M059J (cell line): ENCODE measurements at places on chromosomes 7 and 10. TPM values are rescaled to one million over a fixed set of nuclear protein-coding genes. Genes with fewer than 3 reads are reported as not detected.

Gene GPR141
- not detected in 2 replicates for total RNA-seq

Gene TRIM24
- total RNA-seq, result 13.9 and 21.0 TPM in 2 replicates

Gene CFAP46
- not detected in 2 replicates for total RNA-seq

Gene EBLN1
- total RNA-seq, result 0.17 TPM in 1 of 2 replicates, not detected in the other

Gene OR2A12
- total RNA-seq, result not detected in 2 replicates

Gene BRAT1
- 18.8 and 39.0 TPM in 2 replicates for total RNA-seq

Gene MTPN
- total RNA-seq, result 154 and 217 TPM in 2 replicates

Gene RARRES2
- total RNA-seq, result 1.1 and 1.7 TPM in 2 replicates

Gene IL15RA
- 14.9 and 26.3 TPM in 2 replicates for total RNA-seq

Gene CWF19L1
- total RNA-seq, result 26.7 and 37.8 TPM in 2 replicates

Gene AP1S1
- 97.2 and 106 TPM in 2 replicates for total RNA-seq

Gene LIPF
- total RNA-seq, result not detected in 2 replicates

- DNase-seq, result peak; percentile 73
Measured at GRCh38 chr10:63376560-63377304, 89.0 kb downstream of the JMJD1C start.

DNA sequence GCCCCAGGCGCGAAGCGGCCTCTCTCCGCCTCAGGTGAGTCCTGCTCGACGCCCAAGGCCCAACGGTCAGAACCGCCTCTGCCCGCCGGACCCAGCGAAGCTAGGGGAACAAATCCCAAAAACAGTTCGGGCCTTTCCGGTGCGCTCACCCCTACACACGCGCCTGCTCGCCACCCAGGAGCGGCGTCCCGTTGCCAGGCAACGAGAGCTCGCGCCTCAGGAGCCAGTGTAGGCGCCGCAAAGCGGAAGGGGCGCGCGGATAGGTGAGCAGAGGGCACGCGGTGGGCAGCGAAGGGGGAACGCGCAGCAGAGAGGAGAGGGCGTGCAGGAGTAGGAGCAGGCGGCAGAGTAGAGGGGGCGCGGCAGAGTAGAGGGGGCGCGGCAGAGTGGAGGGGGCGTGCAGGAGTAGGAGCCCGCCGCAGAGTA, at the start of the genes DYDC1 and DYDC2:
DYDC1 (minus strand) TSS at position 193 of the 426 bp plus-strand sequence. CDS start 4,154 bp downstream, outside the sequence.
DYDC2 (plus strand) TSS at position 219 of the 426 bp plus-strand sequence. CDS start 5,663 bp downstream, outside the sequence.
- DNase-seq, result peak; percentile 48

GRCh38 chr10:17980846-17981565, 29.3 kb downstream of the SLC39A12 start:
- no peak for DNase-seq

DNA sequence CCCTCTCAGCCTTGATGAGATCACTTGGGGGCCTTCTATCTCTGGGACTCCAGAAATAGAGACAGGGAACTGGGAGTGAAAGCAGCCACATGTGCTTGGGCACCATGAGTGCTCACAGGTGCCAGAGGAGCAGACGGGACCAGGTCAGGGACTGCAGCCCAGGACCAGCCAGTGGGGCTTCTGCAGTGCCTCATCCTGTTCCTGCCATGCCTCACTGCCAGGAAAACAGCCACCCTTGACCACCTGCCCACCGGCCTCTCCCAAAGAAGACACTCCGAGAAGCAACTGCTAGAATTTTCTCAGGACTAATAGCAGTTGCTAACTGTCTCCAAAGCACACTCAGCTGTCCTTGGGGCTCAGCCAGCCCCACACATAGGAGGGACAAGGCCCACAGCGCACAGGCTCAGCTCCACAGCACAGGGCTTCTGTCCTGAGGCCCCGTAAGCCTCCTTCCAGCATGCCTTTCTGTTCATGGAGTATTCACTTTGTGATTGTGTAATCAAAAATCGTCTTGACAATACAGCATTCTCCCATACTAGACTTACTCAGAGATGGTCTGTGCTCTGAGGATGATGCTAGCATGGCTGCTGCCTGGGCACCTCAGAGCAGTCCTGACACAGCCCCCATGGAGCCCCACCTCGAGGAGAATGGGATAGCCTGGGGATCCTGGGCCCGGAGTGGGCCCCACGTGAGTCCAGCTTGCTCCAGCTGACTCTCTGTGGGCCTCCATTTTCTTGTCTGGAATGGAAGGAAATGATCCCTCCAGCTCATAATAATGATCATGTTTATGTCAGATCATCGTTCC, 115.7 kb upstream of the RET start:
- DNase-seq, result no peak

GRCh38 chr7:572416-573268, 53.0 kb upstream of the PDGFA start:
- no peak for DNase-seq

- DNase-seq, result no peak
Measured at GRCh38 chr7:122689346-122690109, 9.4 kb downstream of the RNF133 start.

- DNase-seq, result no peak
Measured at GRCh38 chr10:75431180-75432111, at the start of gene LRMDA. TSS of gene LRMDA (plus strand) at chr10:75431624.

- DNase-seq, result no peak
Measured at GRCh38 chr7:25792586-25792985, 359.4 kb upstream of the NFE2L3 start.

DNA sequence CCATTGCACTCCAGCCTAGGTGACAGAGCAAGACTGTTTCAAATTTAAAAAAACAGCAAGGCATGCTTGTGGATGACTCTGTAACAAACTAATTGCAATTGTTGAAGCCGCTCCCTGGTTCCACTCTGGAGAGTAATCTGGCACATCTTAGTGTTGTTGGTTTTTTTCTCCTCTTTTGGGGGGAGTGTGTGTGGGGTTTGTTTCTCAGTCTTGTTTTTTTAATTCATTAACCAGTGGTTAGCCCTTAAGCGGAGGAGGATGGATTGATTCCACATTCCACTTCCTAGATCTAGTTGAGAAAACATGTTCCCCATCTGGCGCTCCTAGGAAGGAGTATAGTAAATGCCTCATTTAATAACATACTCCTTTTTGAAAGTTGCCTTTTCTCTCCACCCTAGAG, 8.6 kb upstream of the ZNF713 start:
- no peak for DNase-seq

DNA sequence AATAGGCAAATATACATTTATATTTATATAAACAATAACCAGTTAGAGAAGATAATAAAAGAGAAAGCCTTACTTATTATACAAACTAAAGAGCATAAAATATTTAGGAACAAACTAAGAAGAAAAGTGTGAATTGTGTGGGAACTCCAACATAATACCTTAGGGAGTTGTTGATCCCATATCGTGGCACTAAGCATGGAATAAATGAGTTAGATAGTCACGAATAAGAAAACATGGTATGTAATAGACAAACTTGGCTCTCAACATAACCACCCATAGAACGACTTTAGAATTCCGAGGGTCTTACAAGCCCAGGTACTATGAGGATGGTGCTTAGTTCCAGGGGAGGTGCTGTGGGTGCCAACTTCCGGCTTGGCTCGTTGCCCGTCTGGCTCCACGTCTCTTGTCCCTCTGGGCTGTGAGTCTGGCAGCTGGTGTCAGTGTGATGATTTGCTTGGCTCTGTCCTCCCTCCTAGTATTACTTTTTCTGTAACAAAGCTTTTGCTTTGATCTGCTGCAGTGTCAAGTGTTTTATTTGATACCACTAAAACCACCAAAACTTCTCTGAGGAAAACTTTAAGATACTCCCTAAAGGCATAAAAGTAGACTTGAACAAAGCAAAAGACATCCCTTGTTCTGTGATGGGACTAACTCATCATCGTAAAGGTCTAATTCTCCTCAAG, 9.5 kb upstream of the RBM20 start:
- DNase-seq, result peak; percentile 62

DNA sequence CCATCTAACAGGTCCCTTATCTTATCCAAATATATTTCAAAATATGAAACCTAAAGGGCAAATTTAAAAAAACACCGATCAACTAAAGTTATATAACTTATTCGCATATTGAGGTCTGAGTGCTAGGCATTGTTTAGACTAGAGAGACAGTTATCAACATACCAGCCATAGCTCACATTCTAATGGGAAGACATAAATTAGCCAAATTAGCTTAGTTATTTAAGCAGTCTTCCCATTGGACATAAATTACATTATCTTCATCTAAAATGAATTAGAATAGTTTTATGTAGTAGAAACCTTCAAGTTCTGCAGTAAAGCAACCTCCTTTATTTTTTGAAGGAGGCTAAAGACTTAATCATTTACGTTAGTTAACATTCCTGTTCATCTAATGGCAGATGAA, 17.4 kb downstream of the KIF5B start:
- no peak for DNase-seq

DNA sequence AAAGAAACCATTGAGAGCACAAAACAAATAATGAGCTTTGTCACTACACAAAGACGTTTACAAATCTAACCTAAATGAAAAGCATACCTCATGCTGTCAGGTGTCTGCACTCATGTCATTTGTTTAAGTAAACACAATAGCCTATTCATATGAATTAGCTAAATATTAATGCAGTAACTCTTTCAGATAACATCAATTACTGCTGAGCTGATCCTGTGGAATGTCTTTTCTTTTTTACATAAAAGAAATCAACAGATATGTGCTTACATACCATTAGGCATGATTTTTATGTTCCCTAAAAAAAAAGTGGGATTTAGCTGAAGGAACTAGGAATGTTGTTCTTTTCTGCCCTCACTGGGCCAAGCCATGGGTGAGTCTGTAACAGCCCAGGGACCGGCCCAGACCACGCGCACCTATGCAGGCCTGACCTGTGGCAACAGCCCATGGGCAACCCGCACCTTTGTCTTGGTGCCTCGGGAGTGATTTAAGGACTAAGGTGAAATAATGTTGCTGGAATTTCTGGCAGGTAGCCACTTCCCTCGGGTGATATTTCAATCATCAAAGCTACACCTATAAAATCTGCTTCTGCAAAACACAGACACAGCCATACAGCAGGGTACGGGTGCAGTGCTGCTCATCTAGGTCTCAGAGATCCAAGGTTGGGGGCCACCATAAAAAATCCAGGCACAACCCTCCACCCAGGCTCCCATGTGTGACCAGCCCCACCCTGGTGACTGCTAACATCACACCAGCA, 44.6 kb downstream of the FGFR2 start:
- peak; percentile 46 for DNase-seq

DNA sequence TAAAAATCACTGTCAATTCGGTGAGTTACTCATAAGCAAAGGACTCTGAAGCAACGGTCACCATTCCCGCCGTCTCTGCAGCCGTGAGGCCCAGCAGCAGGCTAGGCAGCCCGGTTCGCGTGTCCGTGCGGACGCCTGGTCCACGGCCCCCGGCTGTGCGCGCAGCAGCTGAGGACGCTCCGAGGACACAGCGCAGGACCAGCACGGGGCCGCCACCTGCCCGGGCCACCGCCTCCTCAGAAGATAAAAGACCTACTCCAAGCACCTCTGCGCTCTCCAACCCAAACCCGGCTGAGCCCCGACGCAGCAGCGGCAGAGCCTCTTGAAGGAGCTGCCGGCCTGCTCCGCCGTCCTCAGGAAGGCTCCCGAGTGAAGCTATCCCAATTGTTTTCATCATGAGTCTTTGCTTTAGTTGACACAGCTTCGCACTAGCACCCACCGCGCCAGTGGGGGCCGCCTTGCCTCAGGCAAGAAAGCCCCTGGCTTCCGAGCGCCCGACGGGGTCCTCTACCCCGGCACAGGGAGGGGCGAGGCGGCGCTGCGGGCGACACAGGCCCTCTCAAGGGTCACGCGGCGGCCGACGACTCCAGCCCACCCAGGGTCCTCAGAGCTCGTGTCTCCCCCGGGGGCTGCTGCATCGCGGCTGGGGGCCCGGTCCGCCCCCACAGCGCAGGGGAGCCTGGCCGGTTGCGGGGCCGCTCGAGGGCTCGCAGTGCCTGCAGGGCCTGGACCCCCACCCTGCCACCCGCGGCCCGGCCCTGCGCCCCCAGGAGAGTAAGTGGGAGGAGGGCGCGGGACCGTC, 16.9 kb upstream of the GPR146 start:
- DNase-seq, result peak; percentile 33

- DNase-seq, result peak; percentile 73
Measured at GRCh38 chr7:76262683-76263402, 39.6 kb upstream of the HSPB1 start.

- peak; percentile 93 for DNase-seq
Measured at GRCh38 chr7:108094933-108095710, 35.0 kb downstream of the LAMB4 start.

- no peak for DNase-seq
Measured at GRCh38 chr7:10117815-10118214, 855.9 kb upstream of the PHF14 start.

- DNase-seq, result no peak
Measured at GRCh38 chr10:3807928-3808496, 23.0 kb upstream of the KLF6 start.

GRCh38 chr7:14714161-14714728, 188.3 kb downstream of the DGKB start:
- no peak for DNase-seq

- DNase-seq, result no peak
Measured at GRCh38 chr10:57188846-57189245, 827.8 kb upstream of the ZWINT start.

DNA sequence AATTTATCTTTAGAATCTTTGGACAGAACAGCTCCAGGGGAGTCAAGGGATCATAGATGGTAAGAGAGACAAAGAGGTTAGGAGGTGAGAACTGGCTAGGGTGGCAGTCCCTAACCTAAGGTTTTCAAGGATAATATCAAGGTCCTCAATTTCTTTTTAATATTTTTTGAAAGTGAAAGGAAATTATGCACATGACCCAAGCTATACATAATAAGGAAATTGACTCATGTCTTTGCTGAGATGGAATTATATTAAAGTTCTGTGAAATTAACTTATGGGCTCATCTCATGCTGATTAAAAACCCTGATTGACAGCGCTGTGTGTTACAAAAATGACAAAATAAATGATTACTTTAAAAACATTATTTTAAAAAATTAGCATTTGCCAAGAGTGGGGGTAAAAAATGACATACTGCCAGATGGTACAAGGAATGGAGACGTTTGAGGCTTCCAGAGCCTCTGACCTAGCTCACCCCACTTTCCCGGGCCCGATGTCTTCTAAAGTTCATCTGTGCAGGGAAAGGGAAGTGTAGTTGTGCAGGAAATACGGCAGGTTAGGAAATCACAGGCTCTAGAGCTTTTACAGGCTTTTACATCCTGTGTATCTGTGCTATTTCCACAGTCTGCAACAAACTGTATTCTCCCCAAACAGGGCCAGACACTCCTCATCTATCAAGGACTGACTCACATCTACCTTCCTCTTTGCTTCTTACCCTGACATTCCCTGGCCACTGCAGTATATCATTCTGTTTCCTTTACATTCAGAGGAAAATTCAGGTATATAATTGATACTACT, 185.6 kb upstream of the PRSS58 start:
- DNase-seq, result no peak
